Stimulated activated CD8-positive, alpha-beta memory T cell treated with anti-CD3 and anti-CD28 coated beads, Interleukin-4, amount 100 ng/mL, for 4 hours (primary cell): ENCODE measurements at places on chromosomes 2 and 18.
A peak's percentile ranks its signal among the peaks of the same experiment; 100 is the strongest.

- no peak for DNase-seq
Observed at GRCh38 chr2:10909050-10909995, 2.4 kb upstream of the KCNF1 start.

DNA sequence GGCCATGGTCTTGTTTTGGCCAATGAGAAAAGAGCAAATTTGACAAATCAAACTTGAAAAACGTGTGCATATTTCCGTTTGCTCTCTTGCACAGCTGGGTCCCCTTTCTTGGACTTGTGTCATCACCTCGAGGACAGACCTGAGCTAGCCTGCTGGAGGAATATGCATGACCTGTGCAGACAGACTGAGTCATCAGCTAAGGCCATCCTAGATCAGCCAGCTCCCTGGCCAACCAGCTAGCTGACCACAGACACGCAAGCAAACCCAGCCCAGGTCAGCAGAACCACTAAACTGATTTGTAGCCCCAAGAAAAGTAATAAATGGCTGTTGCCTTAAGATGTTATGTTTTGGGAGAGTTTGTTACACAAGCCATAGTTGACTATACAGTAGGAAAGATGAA is 61.3 kb upstream of the PAX3 start:
- no peak for DNase-seq

GRCh38 chr2:200086911-200087310 is 131.5 kb downstream of the MAIP1 start:
- DNase-seq = no peak

- DNase-seq = no peak
Observed at GRCh38 chr2:180677200-180677599, 303.2 kb upstream of the UBE2E3 start.

GRCh38 chr2:199973703-199974102 is 18.3 kb downstream of the MAIP1 start:
- DNase-seq = no peak

DNA sequence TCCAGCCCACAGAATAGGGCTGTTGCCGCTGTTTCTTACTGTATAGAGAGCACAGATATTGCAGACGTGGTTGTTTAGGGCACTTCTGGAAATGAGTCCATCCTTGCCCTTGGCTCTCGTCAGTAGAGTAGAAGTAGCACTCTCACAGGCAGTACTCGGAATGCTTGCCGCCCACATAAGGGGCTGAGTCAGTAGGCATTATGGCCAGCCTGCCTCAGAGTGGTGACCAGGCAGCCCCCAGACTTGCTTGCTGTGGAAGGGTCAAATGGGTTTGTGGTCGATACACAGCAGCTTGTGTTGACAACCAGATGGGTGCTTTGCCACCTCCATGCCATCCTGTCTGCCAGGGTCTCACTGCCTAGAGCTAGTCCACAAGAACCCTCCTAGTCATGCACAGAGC is 38.7 kb downstream of the PLEKHB2 start:
- no peak for DNase-seq

DNA sequence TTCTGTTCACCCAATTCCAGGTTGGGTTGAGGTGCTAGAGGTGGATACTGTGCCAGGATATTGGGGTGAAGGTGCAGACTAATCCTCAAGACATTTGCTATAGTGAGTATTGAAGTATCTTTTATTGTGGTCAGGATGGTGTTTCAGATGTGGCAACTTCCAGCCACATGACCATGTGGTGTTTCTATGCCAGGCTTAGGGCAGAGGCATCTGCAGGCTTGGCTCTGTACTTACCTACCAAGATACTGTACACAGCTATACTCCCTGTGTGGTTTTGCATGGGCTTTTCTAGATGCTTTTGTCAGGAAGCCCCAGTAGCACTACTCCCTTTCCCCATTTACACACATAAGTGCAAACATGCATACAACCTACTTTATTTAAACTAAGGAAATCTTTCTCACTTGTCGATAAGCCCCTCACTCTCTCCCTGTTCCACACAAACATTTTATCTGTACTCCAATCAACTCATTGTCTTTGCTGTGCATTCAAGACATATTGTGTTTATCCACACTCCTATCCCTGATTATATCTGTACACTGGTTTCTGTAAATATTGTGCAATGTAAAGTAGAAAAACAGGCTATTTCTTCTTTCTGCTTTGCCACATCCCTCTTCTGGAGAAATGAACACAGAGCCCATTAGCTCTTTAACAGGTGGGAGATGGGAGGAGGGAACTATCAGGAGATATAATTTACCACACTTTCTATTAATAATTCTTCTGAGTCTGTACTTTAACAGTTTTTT is 12.3 kb downstream of the ARL6IP6 start:
- DNase-seq = no peak

DNA sequence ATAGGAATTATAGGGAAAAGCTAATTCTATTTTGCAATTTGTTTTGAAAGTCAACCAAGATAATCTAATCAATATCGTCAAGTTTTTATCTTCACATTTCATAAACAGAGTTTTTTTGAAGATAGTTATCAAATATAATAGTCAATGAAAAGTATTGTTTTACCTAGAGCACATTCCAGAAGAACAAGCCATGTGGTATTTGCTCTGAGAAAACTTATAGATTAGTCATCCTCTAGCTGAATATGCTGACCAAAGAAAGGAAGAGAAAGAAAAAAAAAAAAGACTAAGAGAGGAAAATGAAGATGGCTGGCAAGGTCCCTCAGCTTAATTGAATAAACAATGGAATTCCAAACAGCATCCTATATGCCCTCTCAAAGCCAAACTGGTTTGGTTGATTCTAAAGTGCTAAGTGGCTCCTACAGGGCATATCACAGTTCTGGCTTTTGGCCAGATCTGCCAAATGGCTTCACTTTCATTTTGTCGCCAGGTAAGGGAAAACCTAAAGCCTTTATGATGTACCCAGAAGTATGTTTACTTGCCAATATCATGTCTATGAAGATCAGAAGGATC is 132.6 kb downstream of the VWC2L start:
- no peak for DNase-seq

DNA sequence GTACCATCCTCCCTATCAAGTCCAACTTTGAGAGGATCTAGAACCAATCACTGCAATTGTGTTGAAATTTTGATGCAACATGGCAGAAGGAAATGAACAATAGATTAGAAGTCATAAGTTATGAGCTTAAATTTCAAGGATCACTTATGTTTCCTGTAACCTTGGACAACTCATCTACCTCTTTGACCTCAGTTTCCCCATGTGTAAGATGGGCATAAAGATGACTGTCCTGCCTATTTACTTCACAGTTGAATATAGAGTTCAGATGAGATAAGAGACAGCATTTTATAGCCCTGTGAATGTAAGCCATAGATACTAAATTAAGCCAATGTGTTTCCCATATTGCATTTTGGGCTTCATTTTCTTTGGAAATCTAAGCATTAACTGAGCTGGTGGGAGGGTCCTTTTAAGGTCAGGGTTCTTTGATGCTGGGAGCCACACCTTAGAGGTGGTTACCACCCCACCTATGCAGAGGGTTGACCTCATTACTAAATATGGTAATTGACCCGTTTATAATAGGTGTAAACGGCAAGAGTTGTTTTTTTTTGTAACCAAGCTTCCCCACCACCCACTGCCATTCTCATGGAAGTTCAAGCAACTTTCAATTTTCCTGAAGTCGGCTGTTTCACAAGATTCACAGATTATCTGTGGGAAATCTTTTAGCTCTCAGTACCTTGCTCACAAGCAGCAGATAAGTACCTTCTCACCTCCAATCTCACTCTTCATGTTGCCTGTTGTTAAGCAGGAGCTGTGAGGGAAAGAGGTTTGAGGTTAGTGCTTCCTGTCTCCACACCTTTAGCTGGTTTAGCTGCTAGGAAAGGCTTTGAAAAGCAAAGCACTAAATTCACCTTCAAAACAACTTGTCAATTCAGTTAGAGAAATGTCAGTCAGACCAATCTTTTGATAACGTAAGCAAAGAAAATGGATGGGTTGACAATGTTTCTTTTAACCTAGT is 13.3 kb downstream of the CD28 start:
- DNase-seq = no peak

GRCh38 chr2:31386172-31386571 is 28.4 kb downstream of the XDH start:
- DNase-seq = no peak

DNA sequence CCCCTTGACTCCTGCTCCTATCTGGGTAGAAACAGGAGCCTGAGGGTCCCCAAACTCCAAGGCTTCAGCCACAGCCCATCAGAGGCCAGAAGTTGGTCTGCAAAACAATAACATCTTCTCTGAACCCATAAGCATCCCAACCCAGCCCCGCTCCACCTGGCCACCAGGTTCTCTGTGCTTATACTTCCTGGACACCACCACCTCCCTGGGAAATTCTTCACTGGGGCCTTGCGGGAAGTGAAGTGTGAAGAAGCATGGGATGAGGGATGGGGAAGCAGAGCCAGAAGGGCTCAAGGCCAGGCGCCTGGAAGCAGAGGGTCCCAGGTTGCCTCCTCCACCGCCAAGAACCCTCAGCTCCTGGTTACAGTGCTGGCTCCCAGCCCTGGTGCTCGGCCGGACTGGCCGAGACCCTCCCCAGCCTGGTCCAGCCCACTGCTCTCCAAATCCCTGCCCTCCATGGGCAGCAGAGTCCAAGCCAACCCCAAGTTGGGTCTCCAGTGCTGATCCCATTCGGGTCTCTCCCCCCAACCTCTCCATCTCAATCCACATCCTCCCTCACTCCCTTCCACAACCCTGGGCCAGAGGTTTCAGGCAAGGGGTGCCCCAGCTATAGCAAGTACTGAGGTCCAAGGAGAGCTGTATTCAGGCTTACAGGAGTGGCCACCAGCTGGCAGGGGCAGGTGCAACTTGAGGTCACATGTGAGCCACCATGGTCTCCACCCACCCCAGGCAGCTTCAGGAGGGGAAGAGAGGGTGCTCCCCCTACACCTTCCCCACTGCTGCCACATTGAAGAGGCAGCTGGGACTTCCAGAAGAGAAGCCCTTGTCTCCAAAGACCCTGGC is 60.7 kb downstream of the TNS1 start:
- no peak for DNase-seq

GRCh38 chr2:187168720-187169713 is 279.0 kb downstream of the CALCRL start:
- no peak for DNase-seq

- peak; percentile 3 for DNase-seq
Observed at GRCh38 chr2:24491542-24492420, 727 bp downstream of the NCOA1 start.

GRCh38 chr2:16368951-16369350 is 296.7 kb downstream of the CYRIA start:
- no peak for DNase-seq

DNA sequence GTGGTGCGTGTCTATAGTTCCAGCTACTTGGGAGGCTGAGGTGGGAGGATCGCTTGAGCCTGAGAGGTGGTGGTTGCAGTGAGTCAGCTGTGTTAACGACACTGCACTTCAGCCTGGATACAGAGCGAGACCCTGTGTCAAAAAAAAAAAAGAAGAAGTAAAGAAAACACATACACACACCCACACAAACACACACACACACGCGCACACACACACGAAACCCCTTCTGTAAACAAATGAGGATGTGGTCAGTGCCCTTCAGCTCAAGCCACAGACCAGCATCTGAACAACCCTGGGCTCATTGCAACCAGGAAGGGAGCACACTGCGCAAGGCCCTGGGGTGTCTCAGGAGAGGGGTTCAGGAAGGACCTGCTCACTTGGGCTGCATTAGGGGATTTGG is 47.9 kb upstream of the KCNF1 start:
- DNase-seq = no peak

GRCh38 chr2:8461341-8461740 is 220.5 kb upstream of the ID2 start:
- no peak for DNase-seq

DNA sequence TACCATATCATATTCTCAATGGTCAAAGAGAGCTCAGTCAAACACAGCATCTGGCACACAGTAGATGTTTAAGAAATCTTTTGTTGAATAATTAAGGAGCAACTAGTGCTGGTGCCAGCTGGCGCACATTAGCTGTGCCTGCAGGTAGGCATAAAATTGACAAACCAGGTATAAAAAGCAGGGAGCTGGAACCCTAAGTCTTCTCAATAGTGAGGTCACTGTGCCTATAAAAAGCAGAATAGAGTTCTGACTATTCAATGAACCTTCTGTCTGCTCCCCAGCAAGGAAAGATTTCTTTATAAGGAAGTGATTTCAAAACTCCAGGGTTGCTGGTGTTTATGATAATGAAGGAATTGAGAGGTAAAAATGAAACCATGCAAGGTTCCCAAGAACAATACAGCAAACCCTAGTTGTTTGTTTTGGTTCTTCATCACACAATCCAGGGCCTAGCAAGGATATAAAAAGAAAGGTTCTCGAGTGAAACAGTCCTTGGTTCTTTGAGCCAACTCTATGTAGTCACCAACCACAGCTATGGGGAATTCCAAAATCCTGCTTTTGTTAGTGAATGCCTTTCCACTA is 76.1 kb downstream of the THADA start:
- no peak for DNase-seq
